ENCODE measurements at places on chromosomes 11 and 22.
A peak's percentile ranks its signal among the peaks of the same experiment; 100 is the strongest.

DNA sequence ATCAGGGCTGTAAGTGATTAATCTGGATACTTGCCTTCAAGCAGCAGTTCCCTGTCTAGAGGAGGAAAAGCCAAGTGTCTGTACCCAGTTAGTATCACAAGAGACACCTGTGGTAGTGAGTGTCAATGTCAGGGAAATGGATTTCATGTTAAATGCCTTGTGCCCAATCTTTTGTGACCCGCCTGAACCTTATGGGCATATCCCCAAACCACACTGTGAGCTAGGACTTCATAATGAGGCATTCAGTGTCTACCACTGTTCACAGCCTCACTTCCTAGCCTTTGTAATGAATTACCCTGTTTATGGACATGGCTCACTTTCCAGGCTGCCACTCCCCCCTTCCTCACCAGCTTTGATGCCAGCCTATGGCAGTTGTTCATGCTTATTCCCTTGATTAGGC lies 125.1 kb downstream of the TRIM44 start:
- DNase-seq, result peak; percentile 78

DNA sequence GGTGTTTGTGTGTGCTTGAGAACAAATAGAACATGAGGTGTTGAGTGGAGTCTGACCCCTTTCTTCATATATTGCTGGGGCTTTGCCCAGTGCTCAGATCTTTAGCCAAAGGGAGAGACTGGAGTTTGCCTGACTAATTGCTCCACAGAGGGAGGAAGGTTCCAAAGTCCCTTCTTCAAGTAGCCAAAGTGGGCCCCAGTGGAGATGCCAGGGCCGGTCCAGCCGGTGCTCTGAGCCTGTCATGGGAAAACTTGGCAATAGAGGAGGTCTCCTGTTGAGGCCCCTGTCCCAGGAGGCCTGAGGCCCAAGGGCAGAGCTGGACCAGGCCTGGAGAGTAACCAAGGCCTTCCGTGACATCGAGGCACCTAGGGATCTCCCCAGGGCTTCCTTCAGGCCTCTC lies 112.3 kb downstream of the DSCAML1 start:
- DNase-seq, result no peak

DNA sequence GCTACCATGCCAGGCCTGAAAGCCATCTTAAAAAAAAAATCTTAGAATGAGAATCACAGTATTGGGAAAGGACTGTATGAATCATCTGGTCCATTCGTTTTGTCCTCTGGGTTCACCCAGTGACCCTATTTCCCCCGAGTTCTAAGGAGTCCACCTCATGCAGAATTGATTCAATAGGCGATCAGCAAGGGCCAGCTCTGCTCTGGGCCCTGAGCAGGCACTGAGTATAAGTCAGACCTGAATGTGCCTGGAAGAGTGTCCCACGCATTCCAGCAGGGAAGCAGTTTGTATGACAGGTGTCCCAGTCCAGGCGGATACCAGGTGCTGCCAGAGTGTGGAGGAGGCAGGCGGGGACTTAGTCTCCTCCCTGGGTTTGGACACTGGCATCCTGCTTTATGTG lies 883 bp upstream of the HMOX1 start:
- DNase-seq, result no peak

DNA sequence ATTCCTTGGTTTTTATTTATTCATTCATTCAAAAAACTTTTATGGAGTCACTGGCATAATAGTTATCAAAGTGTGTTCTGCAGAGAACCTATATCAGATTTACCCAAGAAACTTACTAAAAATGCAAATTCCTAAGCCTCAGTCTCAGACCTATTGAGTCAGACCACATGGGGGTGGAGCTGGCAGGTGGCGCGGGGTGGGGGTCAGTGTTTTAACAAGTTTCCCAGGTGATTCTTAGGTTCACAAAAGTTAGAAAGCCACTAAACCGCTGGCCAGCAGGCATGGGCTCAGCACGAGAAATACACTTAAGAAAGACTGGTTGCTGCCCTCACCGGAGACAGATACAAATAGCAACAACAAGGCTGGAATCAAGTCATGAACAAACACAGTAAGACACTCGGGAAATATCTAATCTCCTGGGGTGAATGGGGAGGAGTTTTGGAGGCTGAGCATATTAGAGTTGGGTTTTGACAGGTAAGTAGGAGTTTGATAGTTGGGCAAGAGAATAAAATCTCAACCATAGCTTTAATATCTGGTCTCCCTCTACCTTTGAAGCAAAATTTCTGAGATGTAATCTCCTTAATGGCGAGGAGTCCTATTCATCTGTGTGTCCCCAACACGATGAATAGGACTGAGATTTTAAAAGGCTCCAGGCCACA lies 167.5 kb upstream of the NECTIN1 start:
- no peak for DNase-seq

DNA sequence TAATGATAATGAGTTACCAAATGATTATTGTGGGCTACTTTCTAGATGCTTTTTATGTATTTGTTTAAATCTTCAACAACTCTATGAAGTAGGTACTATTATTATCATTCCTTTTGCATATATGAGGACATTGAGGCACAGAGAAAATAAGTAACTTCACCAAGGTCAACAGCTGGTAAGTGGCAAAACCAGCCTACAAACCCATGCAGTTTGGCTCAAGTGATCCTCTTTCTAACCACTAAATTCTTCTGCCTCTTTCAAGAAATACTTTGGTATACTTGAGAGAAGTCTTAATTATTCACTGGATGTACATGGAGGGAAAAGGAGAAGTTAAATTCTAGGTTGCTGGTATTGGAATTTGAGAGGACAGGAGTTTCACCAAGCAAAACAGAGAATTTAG lies 495.2 kb upstream of the CADM1 start:
- DNase-seq, result no peak

DNA sequence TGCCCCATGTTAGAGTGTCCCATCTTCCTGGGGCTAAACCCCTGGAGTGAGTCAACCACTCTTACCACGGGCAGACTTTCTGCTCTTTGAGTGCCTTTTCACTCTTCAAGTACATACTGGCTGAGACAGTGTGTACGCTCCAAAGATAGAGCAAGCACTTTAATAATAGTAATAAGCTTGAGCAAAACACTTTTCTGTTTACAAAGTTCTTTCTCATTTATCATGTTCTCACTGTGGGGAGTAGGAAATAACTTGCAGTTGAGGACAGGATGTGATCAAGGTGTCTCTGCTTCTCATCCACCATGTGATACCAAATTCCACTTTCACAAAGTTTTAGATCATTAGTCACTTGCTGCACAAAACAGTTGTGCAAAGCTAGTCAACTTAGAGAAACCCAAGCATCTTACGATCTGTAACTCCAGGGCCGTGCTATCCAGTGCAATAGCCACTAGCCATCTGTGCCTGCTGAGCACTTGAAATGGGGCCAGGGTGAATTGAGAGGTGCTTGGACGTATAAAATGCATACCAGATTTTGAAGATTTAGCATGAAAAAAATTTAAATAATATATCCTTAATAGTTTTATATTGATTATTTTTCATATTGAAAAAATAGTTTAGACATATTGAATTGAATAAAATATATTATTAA lies 135.3 kb downstream of the KIF18A start:
- no peak for DNase-seq

DNA sequence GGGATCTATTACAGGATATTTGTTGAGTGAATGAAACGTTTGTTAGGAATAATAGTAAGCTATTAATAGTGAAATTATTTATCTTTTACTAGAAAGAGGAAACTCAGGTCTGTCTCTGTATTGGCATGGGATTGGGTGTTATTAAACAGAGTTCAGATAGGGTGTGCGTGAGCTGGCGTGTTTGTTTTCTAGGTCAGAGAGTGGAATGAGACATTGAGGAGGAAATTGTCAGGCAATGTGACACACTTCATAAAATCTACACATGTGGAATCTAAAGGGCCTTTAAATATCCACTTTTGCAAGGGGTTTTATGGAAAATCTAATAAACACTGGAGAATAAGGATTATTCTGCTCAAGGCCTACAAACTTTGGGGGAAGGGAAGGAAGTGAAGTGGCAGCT lies 552.9 kb downstream of the NTM start:
- no peak for DNase-seq

GRCh38 chr11:85685125-85685819 lies 723 bp downstream of the CCDC89 start:
- DNase-seq, result peak; percentile 29

GRCh38 chr11:114384487-114384886 lies 15.8 kb downstream of the C11orf71 start:
- DNase-seq, result no peak

- no peak for DNase-seq
Observed at GRCh38 chr11:85869781-85870180, 14.6 kb downstream of the CCDC83 start.
